Activated naive CD4-positive, alpha-beta T cell treated with anti-CD3 and anti-CD28 coated beads for 36 hours (primary cell): ENCODE measurements at places on chromosomes 11 and 22. TPM values are rescaled to one million over a fixed set of nuclear protein-coding genes. Genes with fewer than 3 reads are reported as not detected.

Gene CTSF
- 0.64 TPM for total RNA-seq

Gene CD6
- total RNA-seq, result 234 TPM

Gene TIMP3
- not detected for total RNA-seq

Gene MUC2
- total RNA-seq, result not detected

Gene CARNS1
- total RNA-seq, result 2.0 TPM

Gene BCR
- 62.3 TPM for total RNA-seq

Gene IL18
- total RNA-seq, result not detected

Gene TRPM5
- total RNA-seq, result not detected

Gene LRRC56
- total RNA-seq, result 1.3 TPM

Gene TMPRSS13
- total RNA-seq, result 0.21 TPM

Gene CRYBA4
- total RNA-seq, result not detected

Gene PRMT3
- 31.0 TPM for total RNA-seq

Gene ANO3
- not detected for total RNA-seq

Gene CHRNA10
- 0.26 TPM for total RNA-seq

Gene SYT9
- total RNA-seq, result not detected

Gene P4HA3
- total RNA-seq, result not detected

Gene SCGB2A2
- total RNA-seq, result not detected

Gene SAA1
- not detected for total RNA-seq
